ENCODE measurements at places on chromosomes 5 and 9.

- no peak for DNase-seq
Measured at GRCh38 chr5:111976705-111977435, 219.9 kb upstream of the NREP start.

DNA sequence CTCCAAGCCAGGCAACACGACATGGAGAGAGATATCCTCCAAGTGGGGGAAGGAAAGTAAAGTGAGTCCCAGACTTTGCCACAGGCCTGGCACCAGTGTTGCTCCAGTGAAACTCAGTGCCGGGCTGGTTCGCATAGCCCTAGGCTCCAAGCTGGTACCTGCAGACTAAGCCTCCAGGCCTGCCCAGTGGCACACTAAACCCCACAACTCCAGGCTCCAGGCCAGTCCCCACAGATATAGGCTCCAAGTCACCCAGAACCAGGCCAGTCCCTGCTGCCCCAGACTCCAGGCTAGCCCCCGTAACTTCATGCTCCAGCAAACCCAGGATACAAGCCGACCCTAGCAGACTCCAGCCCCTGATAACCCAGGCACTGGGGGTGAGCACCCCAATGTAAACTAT, 23.0 kb upstream of the AP3B1 start:
- no peak for DNase-seq

DNA sequence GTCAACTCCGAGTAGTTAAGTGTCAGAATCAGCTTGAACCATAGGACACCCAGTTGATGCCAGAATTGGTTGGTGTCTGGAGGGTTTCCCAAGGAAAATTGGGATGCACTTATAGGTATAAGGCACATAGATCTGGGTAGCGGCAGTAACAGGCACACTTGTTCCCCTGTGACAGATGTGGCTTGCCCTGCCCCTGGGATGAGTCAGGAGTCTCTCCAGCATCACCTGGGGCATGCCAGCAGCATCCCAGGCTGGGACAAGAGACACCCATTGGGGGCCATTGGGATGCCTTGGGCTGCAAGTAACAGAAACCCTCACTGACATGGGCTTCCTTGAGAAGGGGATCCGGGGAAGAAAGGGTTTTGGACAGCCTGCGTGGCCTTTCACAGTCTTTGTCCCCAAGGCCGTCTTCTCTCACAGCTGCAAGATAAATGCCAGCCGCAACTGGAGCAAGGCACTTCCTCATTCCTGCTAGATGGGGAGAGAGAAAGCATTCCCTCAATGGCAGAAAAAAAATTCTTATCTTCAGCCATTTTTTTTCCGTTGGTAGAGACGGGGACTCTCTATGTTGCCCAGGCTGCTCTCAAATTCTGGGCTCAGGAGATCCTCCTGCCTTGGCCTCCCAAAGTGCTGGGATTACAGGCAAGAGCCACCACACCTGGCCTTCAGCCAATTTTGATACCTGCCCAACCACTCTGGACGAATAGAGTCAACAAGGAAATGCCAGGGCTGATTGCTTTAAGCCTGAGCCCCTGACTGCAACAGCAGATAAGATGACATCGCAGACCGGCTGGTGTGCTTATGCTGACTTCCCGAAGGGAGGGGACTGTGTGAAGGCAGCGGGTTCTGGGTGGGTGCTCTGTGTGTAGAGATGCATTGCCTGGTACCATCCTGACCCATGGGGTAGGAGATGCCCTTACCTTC, 13.3 kb upstream of the RNF130 start:
- DNase-seq, result no peak

DNA sequence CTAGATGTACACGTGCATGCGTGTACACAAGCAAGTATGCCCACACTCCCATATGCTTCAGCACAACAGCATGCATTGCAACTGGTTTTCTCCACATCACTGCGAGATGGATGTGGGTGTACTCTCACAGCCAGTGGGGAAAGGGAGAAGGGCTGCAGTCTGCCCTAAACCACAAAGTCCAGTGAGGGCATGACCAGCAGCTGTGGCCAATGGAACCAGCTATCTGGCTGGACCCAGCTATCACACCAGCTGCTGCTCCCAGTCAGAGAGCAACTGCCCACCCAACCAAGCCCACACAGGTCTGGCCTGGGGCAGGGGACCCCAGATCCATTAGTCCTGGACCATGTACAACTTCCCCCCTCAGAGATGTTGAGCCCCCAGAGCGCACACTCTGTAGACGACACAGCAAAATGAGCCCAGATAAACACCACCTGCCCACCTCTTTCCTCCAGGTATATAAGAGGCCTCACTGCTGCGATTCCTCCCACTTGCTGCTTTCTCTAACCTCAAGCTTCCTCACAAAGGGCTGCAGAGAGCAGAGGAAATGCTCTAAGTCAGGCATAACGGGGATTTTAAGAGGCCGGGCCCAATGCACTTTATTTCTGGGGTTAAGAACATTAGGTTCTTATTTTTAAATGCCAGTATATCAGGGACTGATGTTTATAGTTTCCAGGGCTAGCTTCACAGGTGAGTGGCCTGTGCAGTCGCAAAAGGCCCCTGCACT, 39.0 kb downstream of the SHB start:
- no peak for DNase-seq

DNA sequence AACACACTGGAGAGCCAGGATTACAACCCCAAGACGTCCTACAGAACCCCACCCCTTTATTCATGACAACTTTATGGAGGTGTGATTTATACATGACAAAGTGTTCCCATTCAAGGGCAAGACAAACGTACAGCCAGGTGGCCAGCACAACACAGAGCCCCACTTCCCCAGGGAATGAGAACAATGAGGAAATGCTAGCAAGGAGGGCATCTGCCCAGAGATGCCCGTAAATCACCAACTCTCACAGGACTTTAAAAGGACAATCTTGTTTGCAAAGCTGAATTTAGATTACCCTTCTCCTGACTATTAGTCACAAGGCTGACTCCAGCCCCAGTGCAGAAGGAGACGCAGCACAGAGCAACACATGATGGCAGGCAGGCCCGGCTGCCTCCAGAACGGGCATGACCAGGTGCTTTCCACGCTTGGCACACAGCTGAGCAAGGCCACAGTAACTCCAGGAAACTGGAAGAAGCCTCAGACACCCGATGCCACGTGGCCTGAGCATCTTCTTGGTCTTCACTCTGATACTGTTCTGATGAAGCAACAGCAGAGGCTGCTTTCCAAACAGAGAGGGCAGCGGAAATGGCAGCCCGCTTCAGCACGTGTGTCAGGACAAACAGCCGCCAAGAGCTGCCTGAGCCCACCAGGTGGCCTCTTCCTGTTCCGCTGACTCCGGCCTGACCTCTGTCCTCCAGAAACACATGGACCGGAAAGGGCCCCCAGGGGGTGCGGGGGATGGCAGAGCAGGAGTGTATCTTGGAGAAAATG, 51.4 kb downstream of the ROR2 start:
- DNase-seq, result no peak

DNA sequence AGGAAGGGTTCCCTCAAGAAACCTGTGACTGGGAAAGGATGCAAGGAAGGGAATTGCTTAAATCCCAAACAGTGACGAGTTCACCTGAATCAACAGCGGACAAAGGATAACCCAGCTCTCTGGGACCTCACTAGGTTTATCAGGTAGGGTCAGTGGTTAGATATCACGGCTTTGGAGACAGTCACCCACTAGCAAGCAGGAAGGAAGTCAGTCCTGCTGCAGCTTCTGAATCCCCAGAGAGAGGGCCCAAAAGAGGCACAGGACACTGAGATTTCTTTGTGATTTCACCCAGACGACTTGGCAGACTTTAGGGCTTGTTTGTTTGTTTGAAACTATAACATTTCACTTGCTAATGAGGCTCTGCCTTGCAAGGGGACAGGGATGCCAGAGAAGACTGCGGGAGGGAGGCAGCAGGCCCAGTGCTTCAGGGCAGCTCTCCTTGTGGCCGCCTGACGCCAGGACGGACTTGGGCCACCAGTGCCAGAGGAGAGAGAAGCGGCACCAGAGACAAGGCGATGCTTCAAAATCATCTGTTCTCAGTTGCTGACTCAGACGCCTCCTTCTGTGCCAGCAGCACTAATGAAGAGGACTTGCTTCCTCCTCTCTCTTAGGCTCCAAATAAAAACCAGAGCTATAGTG, 275.6 kb upstream of the SLC30A5 start:
- no peak for DNase-seq

DNA sequence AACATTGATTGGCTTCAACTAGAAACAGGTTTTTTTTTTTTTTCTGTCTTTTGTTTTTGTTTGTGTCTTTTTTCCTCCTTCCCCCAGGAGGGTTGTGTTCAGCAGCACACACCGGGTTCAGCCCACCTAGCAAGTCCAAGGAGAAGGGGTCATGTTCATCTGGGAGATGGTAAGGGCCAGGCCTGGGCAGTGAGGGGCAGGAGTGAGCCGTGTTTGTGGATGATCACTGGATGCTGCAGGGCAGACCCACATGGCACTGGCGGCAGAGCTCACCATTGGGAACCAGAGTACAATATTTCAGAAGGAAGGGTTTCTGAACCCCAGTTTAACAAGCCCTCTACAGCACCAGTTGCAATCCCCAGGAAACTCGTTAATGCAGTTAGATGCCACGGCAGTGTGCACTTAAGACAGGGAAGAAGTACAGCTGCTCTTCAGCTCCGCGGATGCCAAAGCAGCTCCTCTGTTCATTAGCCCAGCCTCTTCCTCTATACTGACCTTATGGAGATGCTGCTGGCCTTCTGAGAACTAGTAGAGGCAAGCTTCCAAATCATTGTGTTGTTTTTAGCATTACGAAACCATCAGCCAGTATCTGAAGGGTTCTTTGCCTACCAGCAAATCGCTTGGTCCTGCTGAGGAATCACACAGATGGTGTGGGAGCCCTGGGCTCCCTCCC, 508.2 kb upstream of the WWC1 start:
- DNase-seq, result no peak

GRCh38 chr5:91146905-91147600, 236.1 kb downstream of the ARRDC3 start:
- DNase-seq, result no peak

DNA sequence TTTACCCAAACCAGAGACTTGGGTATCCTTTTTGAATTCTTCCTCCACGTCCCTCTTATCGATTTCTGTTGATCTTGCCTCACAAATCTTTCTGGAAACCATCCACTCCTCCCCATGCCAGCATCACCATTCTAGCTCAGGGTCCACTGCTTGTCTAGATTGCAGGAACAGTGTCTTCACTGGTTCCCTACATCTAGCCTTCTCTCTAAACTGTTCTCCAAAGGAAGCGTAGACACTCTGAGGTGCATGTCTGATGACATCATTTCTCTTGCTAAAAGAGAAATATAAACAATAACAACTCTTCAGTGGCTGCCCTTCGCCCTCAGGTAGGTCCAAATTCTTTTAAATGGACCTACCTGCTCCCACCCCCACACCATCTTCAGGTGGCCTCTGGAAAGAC, 200.1 kb downstream of the DCP2 start:
- DNase-seq, result no peak

DNA sequence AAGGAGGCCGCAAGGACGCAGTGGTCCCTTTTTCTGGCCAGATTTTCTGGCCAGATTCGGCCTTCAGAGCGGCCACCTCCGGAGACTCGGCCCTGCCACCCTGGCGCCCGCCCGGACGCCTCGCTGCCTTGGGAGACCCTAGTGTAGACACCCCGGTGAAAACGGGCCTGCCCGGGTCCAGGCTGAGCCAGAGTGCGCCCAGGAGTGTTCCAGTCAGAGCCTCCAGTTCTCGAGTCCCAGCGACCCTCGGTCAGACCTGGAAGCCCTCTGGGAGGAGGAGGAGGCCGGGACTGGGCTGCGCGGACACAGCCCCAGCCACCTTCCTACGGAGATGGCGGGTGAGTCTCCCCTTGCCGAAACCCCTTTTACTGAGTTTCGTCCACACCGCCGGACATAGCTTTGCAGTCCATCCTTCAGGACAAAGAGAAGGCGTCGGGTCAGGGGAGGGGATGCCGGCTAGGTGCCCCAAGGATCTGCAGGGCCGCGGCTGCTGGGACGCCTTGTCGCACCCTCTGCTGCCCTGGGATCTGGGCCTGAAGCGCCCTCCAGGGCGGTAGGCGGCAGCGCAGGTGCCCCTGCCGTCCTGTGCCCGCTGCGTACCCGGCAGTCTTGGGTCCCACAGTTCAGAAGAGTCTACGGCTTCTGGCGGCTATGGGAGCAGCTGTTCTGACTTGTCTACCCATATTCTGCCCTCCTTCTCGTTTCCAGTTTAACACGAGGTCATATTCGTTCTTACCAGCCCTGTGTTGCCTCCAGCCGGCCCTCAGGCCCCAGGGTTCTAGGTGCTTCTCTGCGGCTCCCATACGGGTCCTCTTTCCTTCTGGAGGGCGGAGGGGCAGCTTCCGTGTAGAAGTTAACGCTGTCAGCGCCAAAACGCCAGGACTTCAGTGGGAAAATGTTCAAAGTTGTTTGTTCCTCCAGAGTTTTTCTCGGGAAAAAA, 1771.7 kb upstream of the CDH9 start:
- DNase-seq, result no peak

GRCh38 chr9:12784461-12785259, 9.8 kb downstream of the LURAP1L start:
- DNase-seq, result no peak

- DNase-seq, result no peak
Measured at GRCh38 chr5:172868436-172868923, 34.4 kb downstream of the ERGIC1 start.

GRCh38 chr5:95822542-95823181, at the start of gene GLRX:
Gene GLRX, minus strand, starts transcription at chr5:95822726. Its CDS starts 64 bp downstream, at chr5:95822662.
- DNase-seq, result peak; percentile 36

GRCh38 chr9:119375892-119376291, 6.7 kb upstream of the BRINP1 start:
- no peak for DNase-seq

DNA sequence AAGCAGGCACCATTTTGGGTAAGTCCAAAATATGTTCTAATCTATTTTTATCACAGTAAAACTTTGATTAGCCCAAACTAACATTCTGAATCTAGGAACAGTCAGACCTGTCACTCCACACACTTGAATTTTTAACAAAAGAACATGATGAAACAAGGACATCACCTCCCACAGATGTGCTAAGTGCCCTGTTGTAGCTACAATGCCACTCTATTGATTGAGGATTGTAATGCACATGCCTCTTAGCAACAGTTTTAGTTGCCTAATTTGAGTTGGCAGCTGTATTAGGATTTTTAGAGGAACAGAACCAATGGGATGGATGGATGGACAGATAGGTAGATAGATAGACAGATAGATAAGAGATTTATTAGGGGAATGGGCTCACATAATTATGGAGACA, 20.3 kb upstream of the RNF20 start:
- no peak for DNase-seq

DNA sequence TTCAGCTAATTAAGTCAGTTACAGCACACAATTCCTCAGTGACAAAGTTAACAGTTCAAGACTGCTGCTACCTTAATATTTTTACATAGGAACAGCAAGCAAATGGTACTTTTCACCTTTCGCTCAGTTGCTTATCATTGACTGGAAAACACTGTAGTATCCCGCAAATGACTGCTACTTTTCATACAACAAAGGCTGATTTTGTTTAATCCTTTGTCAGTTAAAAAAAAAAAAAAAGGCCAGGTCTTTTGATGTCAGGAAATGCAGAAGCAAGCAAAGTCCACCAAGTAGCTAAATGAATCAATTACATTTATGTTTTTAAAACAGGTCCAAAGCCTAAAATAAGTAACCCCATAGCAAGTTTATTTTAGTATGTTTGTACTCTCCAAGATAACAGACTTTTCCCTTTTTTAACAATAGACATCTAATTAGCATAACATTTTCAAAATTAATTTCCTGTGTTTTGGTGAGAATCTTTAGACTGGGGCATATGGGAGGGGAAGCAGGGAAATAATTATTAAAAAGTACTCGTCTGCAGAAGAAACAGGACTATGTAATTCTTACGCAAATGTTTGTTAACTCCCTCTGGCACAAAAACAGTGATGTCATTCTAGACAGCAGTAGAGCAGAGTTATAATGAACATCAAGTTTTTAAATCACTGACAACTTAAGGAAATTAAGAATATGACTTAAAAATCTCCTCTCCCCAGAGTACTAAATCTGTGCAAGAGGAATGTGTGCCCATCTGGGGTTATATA, 9.6 kb downstream of the PFDN1 start:
- no peak for DNase-seq

Measured in HuH-7.5 (cell line).